ENCODE measurements at places on chromosomes 11 and 22.

DNA sequence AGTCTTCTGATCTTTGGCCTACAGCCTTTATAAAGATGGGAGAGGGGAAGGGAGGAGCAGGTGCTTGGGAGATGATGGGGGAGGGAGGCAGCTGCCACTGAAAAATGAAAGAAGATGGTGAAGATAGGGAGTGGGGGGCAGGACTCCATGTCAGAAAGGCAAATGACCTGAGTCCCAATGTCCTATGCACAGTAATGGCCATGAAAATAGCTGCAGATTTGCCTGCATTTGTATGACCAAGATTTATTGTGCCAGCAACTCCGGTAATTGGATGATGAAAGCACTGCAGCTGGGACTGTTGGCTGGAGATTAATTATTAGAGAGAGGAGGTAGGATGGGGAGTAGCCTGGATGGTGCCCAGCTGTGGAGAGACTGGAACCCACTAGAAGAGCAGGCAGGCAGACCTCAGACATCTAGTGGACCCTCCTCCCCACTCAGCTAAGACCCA is 36.1 kb downstream of the NEU3 start:
- no peak for DNase-seq

- DNase-seq, result peak; percentile 91
These were observed at the start of gene XBP1 for GRCh38 chr22:28800308-28801041. Gene XBP1, minus strand, starts transcription at chr22:28800569.

DNA sequence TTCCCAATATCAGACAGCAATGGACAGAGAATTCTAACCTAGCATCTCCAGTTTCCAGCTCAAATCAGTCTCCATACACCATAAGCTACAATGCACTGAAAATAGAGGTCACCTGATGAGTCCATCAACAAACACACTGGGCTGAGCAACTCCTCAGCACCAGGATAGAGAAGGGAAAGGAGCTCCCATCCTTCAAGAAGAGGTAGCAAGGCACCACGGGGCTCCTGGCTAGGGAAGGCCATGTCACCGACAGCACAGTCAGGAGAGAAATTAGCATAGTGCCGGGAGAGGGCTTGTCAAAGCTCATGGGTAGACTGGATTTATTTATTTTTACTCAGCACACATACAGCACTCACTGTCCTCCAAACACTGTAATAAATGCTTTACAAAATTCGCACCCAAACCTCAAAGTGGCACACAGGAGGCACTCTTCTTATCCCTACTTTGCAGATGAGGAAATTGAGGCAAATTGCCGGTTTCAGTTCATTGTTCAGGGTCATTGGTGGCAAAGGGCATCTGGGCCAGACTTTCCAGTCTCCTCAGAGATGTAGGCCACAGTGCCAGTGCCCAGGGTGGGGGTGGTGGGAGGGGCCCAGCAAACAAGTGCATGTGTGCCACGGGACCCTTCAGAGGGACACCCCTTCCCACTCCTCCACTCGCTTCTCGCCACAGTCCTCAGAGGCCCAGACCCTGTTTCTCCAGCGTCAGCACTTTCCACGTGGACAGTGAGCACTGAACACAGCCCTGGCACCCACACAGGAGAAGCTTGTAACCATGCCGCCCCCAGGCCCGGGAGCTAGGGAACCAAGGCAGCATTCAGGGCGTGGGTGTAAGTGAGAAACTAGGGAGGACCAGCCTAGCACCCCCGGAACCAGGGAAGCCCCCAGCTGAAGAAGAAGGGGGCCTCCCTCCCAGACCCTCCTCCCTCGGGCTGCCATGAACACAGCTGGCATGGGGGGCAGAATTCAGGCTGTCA is 1417.4 kb downstream of the TBC1D22A start:
- no peak for DNase-seq

GRCh38 chr11:22711880-22712279 is 45.5 kb downstream of the GAS2 start:
- DNase-seq, result no peak

DNA sequence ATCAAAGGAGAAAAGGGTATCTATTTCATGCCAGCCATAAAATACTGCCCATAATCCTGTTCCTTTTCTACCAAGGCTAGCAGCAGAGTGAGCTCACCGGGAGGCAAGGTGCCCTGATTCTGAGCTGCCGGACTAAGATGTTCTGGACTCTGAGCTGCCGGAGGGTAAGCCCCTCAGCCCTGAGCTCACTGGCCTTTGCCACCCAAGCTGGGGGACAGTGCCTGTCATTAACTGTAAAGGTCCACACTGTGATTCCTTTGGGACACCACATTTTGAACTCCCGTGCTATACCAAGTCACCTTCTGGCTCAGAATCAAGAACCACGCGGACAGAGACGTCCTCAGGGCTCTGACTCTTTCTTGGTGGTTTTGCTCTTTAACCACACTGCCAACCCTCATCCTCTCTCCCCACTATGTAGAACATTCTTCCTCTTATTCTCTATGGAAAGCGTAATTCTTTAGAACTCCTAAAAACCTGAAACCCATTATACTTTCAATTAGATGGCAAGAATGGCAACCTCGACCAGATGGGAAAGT is 88.4 kb upstream of the BID start:
- no peak for DNase-seq

DNA sequence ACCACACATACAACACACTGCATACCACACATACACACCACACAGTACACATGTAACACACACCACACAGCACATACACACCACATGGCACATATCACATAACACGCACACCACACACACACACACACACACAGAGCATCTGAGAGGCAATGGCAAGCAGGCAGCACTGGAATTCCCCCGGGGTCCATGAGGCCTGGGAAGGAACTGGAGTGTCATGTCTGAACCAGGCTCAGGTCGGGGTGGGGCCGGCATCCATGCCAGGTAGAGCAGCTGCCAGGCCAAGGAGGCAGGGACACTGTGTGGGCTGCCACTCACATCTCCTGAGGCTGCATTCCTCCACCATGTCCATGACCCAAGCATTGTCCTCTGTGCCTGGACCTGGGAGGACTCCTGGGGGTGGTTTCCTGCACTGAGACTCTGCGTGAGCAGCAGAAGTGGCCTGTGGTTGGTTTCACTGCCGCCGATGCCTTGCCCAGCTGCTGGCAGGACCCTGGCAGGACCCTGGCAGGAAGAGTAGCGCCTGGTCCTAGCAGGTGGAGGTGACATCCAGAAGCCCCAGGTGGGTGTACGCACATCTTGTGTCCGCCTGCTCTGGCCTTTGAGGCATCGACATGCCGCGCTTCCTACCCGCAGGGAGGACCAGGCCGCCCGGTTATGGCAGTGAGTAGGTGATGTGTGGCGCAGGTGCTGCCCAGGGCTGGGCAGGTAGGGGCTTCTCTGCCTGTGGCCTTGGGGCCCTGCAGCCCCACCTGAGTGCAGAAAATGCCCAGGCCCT is 1280.4 kb downstream of the TBC1D22A start:
- no peak for DNase-seq

DNA sequence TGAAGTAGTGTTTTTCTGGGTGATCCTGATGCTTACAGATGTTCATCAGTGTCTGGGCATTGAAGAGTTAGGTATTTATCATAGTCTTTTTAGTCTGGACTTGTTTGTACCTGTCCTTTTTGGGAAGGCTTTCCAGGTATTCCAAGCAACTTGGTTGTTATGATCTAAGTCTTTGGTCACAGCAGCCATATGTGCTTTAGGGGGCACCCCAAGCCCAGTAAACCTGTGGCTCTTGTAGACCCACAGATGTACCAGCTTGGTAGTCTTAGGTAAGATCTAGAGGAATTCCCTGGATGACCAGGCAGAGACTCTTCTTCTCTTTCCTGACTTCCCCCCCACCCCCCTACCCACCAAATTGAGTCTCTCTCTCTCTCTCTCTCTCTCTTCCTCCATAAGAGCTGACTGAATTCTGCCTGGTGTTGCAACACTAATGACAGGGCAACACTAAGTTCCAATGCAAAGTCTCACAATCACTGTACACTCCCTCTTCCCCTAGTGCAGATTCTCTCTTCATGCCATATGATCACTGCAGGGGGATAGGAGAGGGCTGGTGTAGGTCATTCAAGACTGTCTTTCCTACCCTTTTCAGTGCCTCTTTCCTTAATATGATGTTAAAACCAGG is 24.5 kb upstream of the MMP8 start:
- no peak for DNase-seq

DNA sequence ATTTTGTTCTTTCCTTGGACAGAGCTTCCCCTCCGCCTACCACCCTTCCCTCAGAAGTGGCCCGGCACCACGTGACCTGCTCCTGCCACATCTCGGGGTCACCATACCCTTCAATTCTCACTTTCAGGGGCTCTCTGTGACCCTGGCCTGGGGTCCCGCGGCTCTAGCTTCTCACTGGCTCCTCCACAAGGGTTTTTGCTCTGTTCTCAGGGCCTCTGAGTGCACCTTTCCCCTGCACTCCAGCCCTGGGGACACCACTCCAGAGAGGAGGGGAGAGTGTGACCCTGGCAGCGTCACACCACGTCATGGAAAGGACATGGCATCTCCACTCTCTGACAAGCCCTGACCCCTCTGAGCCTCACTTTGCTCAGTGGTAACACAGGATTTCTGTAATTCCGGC is 17.4 kb downstream of the POU2F3 start:
- DNase-seq, result no peak

DNA sequence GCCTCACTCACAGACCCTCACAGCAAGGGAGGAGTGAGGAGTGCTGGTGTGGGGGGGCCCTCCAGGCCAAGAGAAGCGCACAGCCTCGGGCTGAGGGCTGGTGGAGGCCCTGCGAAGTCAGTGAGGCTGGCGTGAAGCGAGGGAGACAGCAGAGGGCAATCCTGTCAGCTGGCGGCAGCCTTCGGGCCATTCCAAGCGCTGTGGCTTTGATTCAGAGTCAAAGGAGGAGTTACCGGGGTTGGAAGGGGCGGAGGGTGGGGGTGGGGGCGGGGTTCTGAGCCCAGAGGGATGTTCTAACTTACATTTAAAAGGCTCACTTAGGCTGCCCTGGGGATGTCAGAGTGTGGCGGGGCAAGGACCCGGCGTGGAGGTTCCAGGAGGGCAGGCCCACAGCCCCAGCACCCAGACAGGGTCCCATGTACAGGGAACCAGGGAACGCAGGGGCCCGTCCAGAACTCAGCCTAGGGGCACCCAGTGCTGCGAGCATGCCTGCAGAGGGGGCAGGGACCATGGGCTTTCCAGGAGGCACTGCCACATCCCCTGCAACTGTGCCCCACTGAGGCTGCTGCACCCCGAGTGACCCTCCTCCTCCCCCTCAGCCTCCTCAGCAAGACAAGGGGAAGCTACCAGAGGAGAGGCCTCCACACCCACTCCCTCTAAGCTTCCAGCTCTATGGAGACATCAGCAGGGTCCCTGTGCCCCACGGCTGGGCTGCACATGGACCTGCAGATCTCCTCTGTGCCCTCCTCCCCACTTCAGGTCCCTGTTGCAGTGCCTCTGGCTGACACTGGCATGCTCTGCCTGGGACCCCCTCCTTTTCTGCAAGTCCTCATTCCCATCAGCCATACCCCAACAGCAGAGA is 39.7 kb upstream of the TTLL12 start:
- no peak for DNase-seq
